Stimulated activated CD4-positive, alpha-beta T cell treated with anti-CD3 and anti-CD28 coated beads, Interleukin-1b, Interleukin-23, amount 100 ng/mL, for 24 hours (primary cell): ENCODE measurements at places on chromosomes 6 and 20.

DNA sequence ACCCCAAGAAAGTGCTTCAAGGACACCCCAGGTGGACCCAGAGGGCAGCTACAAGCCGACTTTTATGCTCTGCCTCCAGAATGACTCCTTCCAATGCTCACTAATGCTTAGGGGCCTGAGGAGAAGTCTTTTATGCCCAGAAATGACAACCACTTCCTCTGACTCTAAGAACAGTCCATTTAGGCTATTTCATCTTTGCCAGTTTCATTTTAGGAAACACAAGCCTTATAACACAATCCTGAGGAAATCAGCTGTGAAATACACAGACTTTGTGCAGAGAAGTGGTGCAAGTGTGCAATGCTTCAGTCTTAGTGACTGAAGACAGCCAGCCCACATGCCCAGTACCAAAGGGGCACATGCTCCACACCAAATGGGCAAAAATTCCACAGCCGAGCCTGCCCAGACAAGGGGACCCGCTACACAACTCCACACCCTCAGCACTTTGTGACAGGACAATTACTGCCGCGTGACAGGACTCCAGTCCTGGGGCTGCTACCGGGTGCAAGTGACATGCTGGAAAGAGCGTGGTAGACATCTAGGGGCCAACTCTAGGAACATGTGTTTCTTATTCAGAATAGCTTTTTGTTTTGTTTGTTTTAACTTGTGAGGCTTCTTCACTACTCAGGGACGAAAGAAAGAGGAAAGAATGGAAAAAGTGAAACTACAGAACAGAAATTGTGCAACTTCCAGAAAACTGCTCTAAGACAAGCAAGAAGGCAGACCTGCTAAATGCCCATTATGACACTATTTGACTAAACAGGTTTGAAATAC, 28.2 kb upstream of the PLAGL1 start:
- no peak for DNase-seq

- no peak for DNase-seq
Observed at GRCh38 chr6:79755967-79756366, 124.8 kb downstream of the SH3BGRL2 start.

DNA sequence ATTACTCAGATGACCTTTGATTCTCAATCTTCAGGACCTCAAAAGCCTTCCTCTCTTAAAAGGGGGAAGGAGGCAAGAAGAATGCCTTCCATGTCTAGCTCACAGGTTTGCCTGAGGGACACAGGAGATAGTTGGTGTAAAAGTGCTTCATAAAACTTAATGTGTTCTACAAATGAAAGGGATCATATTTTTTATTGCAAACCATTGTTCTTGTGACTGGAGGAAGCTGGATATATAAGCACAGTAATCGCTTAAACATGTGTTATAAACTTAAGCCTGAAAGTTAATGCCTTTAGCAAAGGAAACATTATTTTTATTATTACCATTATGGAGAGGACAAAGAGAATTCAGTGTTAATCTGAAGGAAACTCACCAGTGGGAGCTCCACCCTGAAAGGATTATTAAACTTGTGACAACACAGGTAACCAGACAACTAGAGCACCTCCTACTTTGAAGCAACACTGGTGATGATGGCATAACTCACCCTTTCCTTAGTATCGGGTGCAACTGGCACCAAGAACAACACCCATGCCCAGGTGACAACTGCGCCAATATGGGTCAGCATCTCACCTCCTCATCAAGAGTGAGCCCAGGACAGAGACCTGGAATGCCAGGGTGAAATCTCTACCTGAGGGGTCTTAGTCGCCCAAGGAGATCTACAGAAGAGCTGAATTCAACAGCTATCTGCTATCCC, 288.7 kb upstream of the PRDM1 start:
- no peak for DNase-seq

DNA sequence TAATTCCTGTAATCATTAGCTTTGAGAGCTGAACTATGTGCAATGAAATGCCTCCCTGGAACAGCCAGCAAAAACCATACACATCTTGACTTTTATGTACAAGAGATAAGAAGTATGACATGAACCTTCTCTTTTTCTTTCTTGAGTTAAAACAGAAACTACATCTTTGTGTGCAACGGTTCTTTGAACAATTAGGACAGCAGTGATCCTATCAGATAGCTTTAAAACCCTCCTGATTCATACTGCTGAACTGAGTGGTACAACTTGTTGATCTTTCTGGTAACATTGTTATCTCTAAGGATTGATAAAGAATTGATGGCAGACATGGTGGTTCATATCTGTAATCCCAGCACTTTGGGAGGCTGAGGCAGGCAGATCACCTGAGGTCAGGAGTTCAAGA, 43.4 kb downstream of the TRAF3IP2 start:
- no peak for DNase-seq

GRCh38 chr6:35954333-35954732, 33.4 kb upstream of the SRPK1 start:
- DNase-seq, result no peak

DNA sequence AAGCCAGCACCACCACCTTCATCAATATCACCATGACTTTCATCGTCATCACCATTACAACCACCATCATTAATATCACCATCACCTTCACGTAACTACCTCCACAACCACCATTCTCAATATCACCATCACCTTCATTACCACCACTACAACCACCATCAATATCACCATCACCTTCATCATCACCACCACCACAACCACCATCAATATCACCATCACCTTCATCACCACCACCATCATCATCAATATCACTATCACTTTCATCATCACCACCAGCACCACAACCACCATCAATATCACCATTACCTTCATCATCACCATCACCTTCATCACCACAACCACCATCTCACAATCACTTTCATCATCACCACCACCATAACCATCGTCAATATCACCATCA, 225.3 kb upstream of the SULF2 start:
- DNase-seq, result no peak

DNA sequence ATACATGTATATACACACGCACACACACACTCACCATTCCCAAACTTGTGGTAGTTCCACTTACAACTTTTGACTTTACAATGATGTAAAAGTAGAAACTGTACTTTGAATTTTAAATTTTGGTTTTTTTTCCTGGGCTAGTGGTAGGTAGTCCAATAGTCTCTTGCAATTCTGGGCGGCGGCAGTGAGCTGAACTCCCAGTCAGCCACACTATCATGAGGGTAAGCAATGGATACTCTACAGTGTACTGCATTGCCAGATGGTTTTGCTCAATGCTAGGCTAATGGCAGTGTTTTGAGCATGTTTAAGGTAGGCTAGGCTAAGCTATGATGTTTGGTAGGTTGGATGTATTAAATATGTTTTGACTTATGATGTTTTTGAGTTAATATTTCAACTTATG, 136.2 kb upstream of the GPR6 start:
- no peak for DNase-seq

GRCh38 chr6:146543940-146544615, 445 bp downstream of the RAB32 start:
- no peak for DNase-seq

DNA sequence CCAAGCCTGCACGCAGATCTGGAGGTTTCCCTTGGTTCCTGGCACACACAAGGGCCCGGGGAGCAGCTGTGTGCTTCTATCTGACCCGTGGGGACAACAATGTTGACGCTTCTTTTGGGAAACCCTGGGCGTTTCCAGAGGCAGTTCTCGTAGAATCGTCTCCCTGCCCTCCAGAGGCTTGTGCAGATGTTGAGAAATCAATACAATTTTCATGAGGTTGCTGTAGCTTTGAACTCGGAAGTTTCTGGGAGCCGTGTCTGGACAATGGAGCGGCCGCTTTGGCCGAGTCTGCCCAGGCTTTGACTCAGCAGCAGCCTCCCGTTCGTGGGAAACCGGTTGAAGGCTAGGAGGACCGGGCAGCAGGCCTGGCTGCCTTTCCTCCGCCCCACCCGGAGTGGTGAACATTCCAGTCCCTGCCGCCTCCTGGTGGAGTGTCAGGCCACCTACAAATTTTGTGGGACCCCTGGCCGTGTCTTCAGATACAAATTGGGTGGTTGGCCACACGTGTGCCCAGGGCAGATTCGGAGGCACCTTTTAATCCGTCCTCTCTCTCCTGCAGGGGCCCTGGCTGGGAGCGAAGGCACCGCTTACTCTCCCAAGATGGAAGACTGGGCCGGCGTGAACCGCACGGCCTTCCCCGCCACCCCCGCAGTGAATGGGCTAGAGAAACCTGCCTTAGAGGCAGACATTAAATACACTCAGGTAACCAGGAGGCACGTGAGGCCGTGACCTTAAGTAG, 2.7 kb downstream of the PAX1 start:
- DNase-seq, result no peak

DNA sequence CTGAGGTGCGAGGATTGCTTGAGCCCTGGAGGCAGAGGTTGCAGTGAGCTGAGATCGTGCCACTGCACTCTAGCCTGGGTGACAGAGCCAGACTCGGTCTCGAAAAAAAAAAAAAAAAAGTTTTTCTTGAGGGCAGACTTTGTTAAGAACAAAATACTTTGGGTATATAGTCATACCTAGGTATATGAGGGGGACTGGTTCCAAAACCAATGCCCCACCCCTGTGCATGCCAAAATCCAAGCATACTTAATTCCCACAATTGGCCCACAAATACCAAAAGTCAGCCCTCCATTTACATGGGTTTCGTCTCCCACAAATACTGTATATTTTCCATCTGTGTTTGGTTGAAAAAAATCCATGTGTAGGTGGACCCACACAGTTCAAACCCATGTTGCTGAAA, 119.9 kb downstream of the INSM1 start:
- DNase-seq, result no peak

- DNase-seq, result no peak
Observed at GRCh38 chr6:113690281-113691259, 166.6 kb upstream of the MARCKS start.

DNA sequence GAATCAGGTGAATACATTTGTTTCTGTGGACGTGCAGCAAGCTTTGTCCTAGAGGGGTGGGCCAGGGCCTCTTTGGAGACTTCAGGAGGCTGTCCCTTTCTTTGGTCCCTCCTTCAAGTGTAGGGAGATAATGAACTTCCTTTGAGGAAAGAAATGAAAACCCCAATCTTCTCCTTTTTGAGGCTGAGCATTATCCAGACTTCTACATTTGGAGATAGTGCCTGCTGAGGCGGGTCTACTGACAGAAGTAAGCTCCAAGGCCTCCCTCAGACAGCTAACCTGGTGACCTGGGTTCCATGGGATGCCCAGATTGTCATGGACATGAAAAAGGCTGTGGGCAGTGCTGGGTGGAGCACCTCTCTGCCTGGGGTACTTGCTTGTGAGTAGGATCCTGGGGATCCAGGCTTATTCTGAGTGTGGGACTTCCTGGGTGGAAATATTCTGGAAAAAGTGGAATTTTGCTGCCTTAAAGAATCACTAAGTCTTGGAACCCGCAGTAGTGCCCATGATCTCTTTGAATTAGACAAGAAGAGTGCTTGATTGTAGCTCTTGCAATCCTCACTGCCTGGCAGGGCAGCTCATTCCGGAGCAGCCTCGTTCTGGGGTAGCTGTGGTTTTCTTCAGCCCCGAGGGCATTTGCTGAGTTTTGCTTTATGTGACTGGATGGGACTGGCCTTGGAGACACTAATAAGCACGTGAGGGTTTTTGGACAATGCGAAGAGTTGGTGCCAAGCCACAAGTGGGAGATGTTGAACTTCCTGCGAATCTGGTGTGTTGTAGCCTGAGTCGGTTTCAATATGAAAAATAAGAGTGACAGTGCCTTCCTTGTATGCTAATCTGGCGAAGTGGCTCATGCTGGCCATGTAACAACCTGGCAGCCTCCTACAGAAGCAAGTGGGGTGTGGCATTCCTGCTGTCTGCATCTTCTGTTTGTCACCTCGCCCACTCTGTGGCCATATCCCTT, 28.1 kb downstream of the SNRNP48 start:
- DNase-seq, result no peak

GRCh38 chr6:97437087-97437486, 154.1 kb upstream of the MMS22L start:
- DNase-seq, result no peak

GRCh38 chr6:122619309-122619708, 9.1 kb downstream of the PKIB start:
- DNase-seq, result no peak

- DNase-seq, result no peak
Observed at GRCh38 chr6:54003316-54003715, 107.9 kb upstream of the MLIP start.

DNA sequence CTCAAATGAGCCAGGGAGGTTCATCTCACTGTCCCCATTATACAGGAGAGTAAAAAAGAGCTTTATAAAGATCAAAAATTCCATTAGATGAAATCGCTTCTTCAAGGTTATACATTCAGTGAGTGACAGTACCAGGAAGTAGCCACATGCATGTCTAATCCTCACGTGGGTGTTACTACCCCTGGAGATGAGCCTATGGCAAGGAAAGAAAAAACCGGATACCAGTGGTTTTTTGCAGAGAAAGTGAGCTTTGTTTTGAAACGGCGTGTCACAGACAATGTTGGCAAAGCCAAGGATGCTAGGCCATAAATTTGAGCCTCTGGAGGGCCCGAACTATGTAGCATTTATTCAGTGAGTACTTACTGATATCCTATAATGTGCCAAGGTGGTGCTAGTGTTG, 215.0 kb upstream of the RIN2 start:
- no peak for DNase-seq

DNA sequence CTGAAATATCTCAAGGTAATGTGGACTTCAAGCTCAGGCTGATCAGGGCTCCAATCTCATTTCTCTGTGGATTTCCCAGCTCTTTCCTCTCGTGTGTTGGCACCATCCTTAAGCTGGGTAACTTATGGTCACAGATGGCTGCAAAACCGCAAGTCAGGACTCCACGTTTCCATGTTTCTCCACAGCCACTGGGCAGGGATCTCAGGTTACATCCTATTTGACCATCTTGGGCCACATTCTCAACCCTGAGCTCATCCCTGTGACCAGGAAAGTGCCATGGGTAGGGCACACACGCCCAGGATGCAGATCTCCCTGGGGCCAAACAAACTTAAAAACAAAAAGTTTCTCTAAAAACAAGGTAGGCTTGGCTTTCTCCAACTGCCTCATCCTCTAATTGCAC, 15.4 kb downstream of the RPS6KA2 start:
- no peak for DNase-seq
